Pulmonary artery endothelial cell (primary cell): ENCODE measurements at places on chromosomes 1 and 21.

DNA sequence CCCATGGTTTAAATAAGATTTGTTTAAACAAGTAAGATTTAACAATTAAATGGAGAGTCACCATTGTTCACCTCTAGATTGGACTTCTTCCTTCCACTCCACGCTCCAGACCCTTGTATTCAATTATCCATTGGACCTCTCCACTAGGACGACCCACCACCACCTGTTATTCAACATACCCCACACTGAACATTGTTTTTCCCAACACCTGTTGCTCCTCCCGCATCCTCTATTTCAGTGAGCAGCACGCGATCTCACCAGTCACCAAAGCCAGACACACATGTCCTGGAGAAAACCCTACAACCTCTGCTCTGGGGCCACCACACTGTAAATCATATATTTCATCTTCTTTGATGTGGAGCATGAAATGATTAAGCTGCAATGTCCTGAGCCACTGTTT lies 28.6 kb downstream of the ATP8B2 start:
- DNase-seq: no peak

DNA sequence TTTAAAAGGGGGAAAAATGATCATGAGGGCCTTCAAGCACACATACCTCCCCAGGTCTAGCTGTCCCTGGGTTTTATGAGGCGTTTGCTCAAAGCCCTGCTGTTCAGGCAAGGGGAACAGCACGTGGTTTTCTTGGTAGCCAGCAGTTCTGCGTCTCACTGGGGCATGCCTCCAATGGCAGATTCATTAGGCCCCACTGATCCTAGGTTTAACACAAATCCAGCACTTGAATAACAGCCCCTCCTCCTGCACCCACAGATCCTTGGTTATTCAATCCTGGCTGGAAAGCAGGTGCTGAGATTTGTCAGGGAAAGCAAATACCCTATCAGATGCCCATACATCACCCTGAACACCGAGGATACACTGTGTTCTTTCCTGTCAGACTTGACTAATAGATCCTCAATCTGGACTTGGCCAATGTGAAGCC lies 106.4 kb downstream of the ZC3H11B start:
- no peak for DNase-seq

- DNase-seq: no peak
These were observed 1.5 kb downstream of the MXRA8 start for GRCh38 chr1:1356796-1357401.

- DNase-seq: no peak
These were observed 34.3 kb upstream of the EDEM3 start for GRCh38 chr1:184788970-184789369.

- DNase-seq: no peak
These were observed 60.7 kb upstream of the GOLT1A start for GRCh38 chr1:204274446-204274845.

- no peak for DNase-seq
These were observed 7.6 kb upstream of the HHAT start for GRCh38 chr1:210321131-210321530.

DNA sequence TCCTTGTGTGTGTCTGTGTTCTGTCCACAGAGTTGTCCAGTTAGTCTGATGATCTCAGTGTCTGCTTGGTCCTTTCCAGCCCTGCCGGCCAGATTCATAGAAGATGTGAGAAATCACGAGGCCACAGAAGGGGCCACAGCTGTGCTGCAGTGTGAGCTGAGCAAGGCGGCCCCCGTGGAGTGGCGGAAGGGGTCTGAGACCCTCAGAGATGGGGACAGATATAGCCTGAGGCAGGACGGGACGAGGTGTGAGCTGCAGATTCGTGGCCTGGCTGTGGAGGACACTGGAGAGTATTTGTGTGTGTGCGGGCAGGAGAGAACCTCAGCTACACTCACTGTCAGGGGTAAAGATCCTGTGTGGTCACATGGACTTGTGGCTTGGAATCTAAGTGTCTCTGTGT lies 95.8 kb downstream of the OBSCN start:
- DNase-seq: no peak

- no peak for DNase-seq
These were observed 511 bp downstream of the NDC1 start for GRCh38 chr1:53837646-53837923.

GRCh38 chr1:83763361-83764095 lies 235.4 kb downstream of the TTLL7 start:
- no peak for DNase-seq

- DNase-seq: peak; percentile 53
These were observed 53.4 kb downstream of the MPZL1 start for GRCh38 chr1:167775178-167775577.

- peak; percentile 78 for DNase-seq
These were observed 114.2 kb upstream of the IPO9 start for GRCh38 chr1:201714542-201715329.

DNA sequence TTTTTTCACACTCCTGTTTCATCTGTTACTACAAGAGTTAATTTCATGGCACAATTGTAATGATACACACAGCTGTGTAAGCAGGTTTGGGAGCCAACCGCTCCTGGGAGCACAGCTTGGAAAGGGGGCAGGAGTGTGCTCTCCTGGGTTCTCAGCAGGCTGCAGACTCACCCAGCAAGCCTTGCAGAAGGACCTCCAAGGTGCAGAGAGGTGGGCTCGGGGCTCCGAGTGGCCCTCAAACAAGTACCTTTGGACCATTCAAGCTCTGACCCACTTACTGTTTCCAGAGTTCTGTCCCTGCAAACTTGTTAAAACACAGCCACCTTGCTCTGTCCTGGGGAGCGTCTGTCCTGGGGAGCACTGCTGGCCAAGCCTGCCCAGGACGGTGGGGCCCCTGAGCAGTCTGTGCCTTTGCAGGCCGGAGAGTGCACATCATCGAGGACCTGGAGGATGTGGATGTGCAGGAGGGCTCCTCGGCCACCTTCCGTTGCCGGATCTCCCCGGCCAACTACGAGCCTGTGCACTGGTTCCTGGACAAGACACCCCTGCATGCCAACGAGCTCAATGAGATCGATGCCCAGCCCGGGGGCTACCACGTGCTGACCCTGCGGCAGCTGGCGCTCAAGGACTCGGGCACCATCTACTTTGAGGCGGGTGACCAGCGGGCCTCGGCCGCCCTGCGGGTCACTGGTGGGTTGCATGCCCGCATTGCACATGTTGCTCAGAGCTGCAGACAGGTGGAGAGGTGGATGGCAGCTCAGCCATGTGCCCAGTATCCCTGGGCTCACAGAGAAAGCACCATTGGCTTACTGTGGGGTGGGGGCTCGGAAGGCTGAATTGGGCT lies 78.0 kb downstream of the OBSCN start:
- DNase-seq: no peak

DNA sequence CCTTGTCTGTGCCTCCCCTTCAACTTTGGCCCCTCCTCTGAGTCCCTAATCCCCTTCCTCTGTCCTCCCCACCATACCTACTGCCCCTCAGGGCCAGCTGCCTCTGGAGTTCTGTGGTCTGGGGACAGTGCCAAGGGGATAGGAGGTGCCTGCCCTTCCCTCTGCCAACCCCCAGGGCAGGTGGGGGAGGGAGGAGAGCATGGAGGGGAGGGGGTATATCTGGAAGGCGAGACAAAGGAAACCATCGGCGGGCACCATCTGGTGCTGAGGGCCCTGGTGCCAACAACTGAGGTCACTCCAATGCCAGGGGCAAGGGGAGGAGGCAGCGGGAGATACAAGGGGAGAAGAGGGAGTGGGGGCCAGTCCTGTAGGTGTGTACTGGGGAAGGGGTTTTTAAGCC lies 9.6 kb downstream of the RAB25 start:
- no peak for DNase-seq

DNA sequence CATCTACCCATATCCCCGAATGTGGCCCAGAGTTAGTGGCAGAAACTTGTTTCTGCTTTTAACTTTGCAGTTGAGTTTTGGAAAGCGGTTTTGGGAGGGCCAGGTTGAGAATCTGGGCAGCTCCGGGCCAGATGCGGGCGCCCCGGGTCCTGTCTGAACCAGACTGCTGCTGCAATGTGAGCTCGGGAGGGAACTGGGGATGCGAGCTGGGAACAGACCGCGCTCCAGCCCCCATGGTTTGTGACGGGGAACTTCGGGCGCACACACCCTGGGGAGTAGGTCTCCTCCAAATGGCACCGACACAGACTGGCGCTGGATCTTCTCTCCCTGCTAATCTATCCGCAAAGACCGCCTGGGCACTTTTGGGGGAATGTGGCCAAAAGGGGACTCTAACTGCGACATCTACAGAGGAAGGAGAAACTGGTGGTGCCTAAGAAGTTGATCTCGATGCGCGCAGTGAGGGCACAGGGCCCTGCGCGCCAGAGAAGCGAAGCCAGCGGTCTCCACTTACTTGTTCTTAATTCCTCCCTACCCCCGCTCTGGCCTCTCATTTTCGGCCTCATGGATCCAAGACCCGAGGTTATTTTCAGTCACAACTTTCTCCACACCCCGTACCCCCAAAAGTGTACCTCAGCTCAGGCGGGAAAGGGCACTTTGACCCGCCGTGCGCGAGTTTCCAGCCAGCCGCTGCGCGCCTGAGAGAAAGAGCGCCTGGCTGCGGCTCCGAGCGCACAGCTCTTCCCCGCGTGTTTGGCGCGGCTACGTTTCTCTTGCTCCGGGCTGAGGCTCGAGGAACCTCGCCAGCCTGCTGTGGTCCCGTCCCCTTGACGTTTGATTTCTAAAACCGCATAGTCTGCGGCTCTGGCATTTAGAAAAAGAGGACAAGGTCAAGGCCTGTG lies 411.0 kb upstream of the ESRRG start:
- DNase-seq: no peak
